ENCODE measurements at places on chromosomes 2 and 18.

- DNase-seq = no peak
These were observed 169.0 kb upstream of the PKDCC start for GRCh38 chr2:41878716-41879234.

GRCh38 chr2:105674401-105674800 is 70.3 kb upstream of the NCK2 start:
- DNase-seq = no peak

GRCh38 chr2:120701499-120701898 is 34.2 kb upstream of the GLI2 start:
- DNase-seq = no peak

GRCh38 chr18:43486462-43486861 is 209.2 kb upstream of the SYT4 start:
- peak; percentile 2 for DNase-seq

DNA sequence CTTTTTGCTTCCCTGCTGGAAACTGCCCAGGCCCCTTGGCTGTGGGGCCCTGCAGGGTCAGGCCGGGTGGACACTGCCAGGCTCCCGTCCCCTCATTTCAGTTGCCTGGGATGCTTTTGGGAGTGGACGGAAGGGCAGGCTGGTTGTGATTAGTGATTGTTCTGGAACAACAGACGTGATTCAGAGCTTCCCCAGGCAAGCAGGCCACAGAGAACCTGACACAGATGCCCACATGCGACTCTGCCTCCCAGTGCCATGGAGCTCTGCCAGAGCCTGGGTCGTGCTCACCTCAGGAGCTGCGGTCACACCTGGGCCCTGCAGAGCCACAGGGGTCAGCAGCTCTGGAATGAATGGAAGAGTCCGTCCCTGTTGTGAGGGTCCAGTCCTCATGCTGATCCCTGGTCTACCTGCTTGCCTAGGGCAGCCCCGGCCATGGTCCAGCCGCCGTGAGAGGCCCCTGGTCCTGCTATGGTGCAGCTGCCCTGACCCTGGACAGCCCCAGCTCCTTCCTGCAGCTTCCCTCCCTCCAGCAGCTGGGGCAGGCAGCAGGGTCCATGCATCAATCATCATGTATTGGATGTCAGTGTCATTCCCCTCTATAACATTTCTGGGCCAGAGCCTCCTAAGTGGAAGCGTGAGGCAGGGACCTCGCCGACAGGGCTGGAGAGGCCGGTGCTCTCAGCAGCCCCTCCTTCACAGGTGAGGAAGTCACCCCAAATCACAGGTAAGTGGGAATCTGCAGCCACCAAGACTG is 518.6 kb upstream of the MYT1L start:
- DNase-seq = no peak

- no peak for DNase-seq
These were observed 280.7 kb upstream of the ZC3H15 start for GRCh38 chr2:186205254-186205911.

DNA sequence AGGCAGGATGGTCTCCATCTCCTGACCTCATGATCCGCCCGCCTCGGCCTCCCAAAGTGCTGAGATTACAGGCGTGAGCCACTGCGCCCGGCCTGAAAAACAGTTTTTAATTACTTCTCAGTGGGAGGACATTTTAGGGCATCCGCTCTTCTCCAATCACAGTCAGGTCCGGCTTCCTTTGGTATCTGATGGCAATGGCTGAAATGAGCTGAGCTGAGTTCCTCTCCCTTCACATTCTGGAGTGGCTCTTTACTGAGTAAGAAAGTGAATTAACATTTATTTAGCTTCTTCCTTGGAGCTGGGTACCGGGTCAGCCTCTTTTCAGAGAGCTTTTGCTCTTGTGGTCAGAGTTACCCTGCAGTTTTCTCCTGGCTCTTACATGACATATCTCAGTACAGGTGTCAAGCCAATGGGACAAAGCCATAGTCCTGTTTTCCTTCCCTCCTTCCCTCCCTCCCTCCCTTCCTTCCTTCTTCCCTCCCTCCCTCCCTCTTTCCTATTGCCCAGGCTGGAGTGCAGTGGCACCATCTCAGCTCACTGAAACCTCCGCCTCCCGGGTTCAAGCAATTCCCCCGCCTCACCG is 1.1 kb upstream of the TTC27 start:
- no peak for DNase-seq

GRCh38 chr2:46384457-46384815 is 87.2 kb downstream of the EPAS1 start:
- no peak for DNase-seq

- no peak for DNase-seq
These were observed 3.9 kb downstream of the PUM2 start for GRCh38 chr2:20346565-20347381.

- no peak for DNase-seq
These were observed 197.4 kb upstream of the NCKAP5 start for GRCh38 chr2:133765658-133766057.

- no peak for DNase-seq
These were observed 201.7 kb downstream of the ALK start for GRCh38 chr2:29719639-29720038.
